ENCODE measurements at places on chromosomes 13 and 19.

GRCh38 chr19:51439021-51439465, 19.2 kb downstream of the SIGLEC8 start:
- no peak for DNase-seq

- no peak for DNase-seq
Observed at GRCh38 chr19:40523322-40524047, 53.2 kb upstream of the SHKBP1 start.

GRCh38 chr13:49840266-49840665, 47.8 kb upstream of the KPNA3 start:
- DNase-seq, result no peak

GRCh38 chr19:43782689-43783231, 2.0 kb upstream of the KCNN4 start:
- DNase-seq, result no peak

- DNase-seq, result no peak
Observed at GRCh38 chr13:95360464-95361097, 59.3 kb upstream of the ABCC4 start.

DNA sequence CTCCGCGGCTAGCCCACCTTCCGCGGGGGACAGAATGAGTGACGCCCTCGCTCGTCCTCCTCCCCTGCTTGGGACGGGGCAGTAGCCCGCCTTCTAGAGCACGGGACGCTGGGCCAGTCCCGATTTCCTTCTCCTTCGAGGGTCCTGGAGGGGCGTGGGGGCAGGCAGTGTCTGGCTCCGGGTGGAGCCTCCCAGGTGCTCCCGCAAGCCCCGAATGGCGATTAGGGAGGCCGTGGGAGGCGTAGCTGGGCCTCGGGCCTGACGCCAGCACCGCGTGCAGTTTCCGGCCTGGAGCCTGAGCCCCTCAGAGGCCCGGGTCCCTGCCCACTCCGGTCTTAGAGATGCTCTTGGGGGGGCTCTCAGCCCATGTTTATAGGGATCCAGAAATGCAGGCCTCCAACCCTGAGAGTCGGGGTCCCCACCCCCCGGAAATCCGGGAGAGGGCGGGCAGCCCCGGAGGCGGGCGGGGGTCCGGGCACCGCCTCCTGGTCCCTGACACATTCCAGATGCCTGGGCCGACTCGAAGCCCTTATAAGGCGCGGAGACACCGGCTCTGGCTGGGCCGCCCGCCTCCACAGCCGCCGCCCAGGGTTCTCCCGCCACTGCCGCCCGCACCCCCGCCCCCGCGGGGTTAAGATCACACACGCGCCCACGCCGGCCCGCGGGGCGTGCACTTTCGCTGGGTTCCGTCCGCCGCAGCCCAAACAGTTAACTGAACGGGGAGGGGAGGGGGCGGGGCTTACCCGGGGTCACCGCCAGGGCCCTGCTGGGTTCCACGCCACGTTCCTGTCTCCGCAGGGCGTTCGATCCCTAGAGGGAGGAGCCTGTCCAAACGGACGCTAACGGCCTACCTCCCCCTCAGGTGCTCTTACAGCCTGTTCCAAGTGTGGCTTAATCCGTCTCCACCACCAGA, 1.5 kb downstream of the MYADM start:
- no peak for DNase-seq

- DNase-seq, result no peak
Observed at GRCh38 chr19:55253842-55254624, 4.8 kb downstream of the PPP6R1 start.
